Esophagus muscularis mucosa (tissue), 4 donors: ENCODE measurements at places on chromosomes 2 and 18. TPM values are rescaled to one million over a fixed set of nuclear protein-coding genes. Genes with fewer than 3 reads are reported as not detected.

DNA sequence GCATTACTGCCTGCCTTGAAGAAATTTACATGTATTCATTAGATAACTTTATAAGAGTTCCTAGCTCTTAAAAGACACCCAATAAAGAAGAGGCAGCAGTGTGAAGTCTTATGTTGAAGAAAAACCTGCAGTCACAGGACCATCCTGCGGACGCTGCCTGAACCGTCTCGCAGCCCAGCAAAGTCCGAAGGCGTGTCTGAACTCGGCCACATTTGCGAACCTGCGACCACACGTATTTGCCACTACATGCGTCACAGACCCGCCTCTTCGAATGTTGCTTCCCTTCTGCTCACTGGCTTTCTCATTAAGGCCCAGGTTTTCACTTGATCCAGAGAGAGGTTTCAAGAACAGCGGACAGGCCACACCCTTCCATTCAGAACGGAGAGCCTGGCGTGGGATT is 41.2 kb downstream of the CNGA3 start:
- no peak overlapping the region for H3K27ac ChIP-seq
- H3K36me3 ChIP-seq, result no peaks in the 10 kb centered on the region
- H3K4me1 ChIP-seq, result no peaks in the 10 kb centered on the region

GRCh38 chr2:183079139-183079775 is 710 bp downstream of the DUSP19 start:
- H3K36me3 ChIP-seq, result no peaks in the 10 kb centered on the region
- no peak for DNase-seq
- peak overlapping the region; percentile 86 for H3K27ac ChIP-seq
- H3K4me3 ChIP-seq, result peak overlapping the region; percentile 70
- peaks cover 17% of the 10 kb centered on the region for H3K4me1 ChIP-seq

GRCh38 chr2:231228223-231228622 is 29.8 kb downstream of the ARMC9 start:
- peaks cover 70% of the 10 kb centered on the region for H3K4me1 ChIP-seq
- peak overlapping the region; percentile 89 for H3K27ac ChIP-seq
- DNase-seq, result no peak
- H3K27me3 ChIP-seq, result no peaks in the 10 kb centered on the region

DNA sequence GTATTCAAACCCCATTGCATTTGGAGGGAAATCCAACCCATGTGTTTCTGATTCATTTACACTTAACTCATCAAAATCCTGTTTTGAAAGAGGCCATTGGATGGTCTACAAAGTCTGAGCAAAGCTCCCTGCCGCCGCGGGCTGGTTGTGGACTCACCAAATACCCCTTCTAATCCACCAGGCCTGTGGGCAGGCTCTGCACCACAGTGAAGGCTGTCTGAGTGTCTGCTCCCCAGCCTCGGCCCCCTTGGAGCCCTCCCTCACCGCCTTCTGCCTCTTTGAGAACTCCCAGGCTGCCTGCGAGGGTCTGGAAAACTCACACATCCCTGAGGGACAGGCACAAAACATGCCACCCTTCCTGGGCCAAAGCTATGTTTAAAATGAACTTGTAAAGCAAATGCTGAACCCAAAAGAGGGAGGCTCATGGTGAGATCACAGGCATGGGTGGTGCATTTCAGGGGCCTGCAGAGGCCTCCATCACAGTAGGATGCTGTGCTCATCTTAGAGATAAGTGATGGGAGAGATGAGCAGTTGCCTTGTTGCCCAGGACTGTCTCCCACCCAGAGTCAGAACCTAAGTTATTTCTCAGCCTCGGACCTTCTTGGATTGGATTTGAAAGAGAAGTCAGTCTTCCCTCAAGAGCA is 225.0 kb downstream of the CYP26B1 start:
- H3K27ac ChIP-seq, result no peak overlapping the region
- H3K36me3 ChIP-seq, result no peaks in the 10 kb centered on the region
- DNase-seq, result no peak
- H3K4me3 ChIP-seq, result no peak overlapping the region
- H3K4me1 ChIP-seq, result no peaks in the 10 kb centered on the region

Gene RAX
- total RNA-seq, result not detected

GRCh38 chr2:18745431-18746272 is 156.3 kb upstream of the NT5C1B start:
- no peaks in the 10 kb centered on the region for H3K27me3 ChIP-seq
- H3K4me3 ChIP-seq, result no peak overlapping the region
- peaks cover 46% of the 10 kb centered on the region for H3K4me1 ChIP-seq
- no peak overlapping the region for H3K27ac ChIP-seq

DNA sequence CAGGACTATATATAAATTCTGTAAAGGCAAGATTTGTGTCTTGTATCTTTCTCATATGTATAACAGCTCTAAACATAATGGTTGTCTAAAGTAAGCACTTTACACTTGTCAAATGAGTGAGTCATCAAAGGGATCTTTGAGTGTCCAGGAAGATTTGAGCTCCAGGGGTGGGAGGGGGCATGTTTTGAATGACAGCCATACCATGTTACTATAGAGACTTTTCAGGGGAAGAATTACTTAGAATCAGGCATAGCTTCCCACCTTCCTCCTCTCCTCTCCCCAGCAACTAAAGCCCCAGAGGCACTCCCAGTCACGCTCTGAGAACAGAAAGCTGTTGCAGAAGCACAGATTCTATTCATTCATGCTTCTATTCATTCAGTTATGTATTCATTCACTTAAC is 65.8 kb upstream of the ALK start:
- DNase-seq, result peak; percentile 78
- H3K4me1 ChIP-seq, result no peaks in the 10 kb centered on the region
- H3K27ac ChIP-seq, result no peak overlapping the region
- H3K36me3 ChIP-seq, result no peaks in the 10 kb centered on the region
- H3K4me3 ChIP-seq, result no peak overlapping the region
- no peaks in the 10 kb centered on the region for H3K27me3 ChIP-seq

Gene COX5B
- 476 TPM for total RNA-seq

- no peaks in the 10 kb centered on the region for H3K36me3 ChIP-seq
- H3K4me3 ChIP-seq, result no peak overlapping the region
- no peak for DNase-seq
- no peaks in the 10 kb centered on the region for H3K27me3 ChIP-seq
- no peak overlapping the region for H3K27ac ChIP-seq
Observed at GRCh38 chr2:221255862-221256261, 316.2 kb downstream of the EPHA4 start.

- H3K4me3 ChIP-seq, result no peak overlapping the region
- peak overlapping the region; percentile 67 for H3K27ac ChIP-seq
- DNase-seq, result no peak
- H3K36me3 ChIP-seq, result no peaks in the 10 kb centered on the region
Observed at GRCh38 chr2:74383254-74383653, 3.1 kb upstream of the DCTN1 start.

Gene STARD6
- not detected for total RNA-seq

DNA sequence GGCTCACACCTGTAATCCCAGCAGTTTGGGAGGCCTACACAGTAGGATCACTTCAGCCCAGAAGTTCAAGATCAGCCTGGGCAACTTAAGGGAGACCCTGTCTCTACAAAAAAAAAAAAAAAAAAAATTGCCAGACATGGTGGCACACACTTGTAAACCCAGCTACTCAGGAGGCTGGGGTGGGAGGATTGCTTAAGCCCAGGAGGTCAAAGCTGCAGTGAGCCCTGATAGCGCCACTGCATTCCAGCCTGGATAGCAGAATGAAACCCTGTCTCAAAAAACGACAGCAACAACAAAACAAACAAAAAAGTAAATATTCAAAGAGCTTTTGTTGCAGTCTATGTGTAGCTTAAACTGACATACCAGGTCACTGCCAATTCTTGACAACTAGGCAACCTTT is 63.1 kb upstream of the TANK start:
- H3K4me3 ChIP-seq, result no peak overlapping the region
- DNase-seq, result no peak
- no peaks in the 10 kb centered on the region for H3K4me1 ChIP-seq
- H3K27ac ChIP-seq, result no peak overlapping the region

- no peaks in the 10 kb centered on the region for H3K36me3 ChIP-seq
- H3K27ac ChIP-seq, result no peak overlapping the region
- H3K4me3 ChIP-seq, result no peak overlapping the region
- no peak for DNase-seq
- no peaks in the 10 kb centered on the region for H3K27me3 ChIP-seq
- peaks cover 16% of the 10 kb centered on the region for H3K4me1 ChIP-seq
Observed at GRCh38 chr2:218010984-218011652, 8.3 kb upstream of the TNS1 start.

- no peaks in the 10 kb centered on the region for H3K27me3 ChIP-seq
- DNase-seq, result no peak
- no peak overlapping the region for H3K4me3 ChIP-seq
- no peaks in the 10 kb centered on the region for H3K36me3 ChIP-seq
Observed at GRCh38 chr2:147100406-147101035, 744.3 kb upstream of the ACVR2A start.

- no peaks in the 10 kb centered on the region for H3K4me1 ChIP-seq
- no peak overlapping the region for H3K27ac ChIP-seq
- H3K27me3 ChIP-seq, result no peaks in the 10 kb centered on the region
- H3K4me3 ChIP-seq, result no peak overlapping the region
- H3K36me3 ChIP-seq, result no peaks in the 10 kb centered on the region
Observed at GRCh38 chr18:650428-650858, 7.0 kb upstream of the TYMS start.

DNA sequence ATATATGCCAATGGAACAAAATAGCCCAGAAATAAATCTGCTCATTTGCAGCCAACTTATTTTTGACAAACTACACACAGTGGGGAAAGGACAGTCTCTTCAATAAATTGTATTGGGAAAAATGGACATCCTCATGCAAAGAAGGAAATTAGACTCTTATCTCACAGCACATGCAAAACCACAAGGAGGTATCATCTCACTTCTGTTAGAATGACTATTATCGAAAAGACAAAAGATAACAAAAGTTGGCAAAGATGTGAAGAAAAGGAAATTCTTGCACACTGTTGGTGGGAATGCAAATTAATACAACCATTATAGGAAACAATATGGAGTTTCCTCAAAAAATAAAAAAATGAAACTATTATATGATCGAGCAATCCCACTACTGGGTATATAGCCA is 16.3 kb upstream of the WDR75 start:
- no peak overlapping the region for H3K27ac ChIP-seq
- no peak overlapping the region for H3K4me3 ChIP-seq
- no peaks in the 10 kb centered on the region for H3K36me3 ChIP-seq
- H3K4me1 ChIP-seq, result no peaks in the 10 kb centered on the region
- no peak for DNase-seq

GRCh38 chr18:50569930-50570329 is 10.0 kb downstream of the MAPK4 start:
- H3K27me3 ChIP-seq, result no peaks in the 10 kb centered on the region
- no peak for DNase-seq
- H3K36me3 ChIP-seq, result no peaks in the 10 kb centered on the region
- H3K4me3 ChIP-seq, result no peak overlapping the region

DNA sequence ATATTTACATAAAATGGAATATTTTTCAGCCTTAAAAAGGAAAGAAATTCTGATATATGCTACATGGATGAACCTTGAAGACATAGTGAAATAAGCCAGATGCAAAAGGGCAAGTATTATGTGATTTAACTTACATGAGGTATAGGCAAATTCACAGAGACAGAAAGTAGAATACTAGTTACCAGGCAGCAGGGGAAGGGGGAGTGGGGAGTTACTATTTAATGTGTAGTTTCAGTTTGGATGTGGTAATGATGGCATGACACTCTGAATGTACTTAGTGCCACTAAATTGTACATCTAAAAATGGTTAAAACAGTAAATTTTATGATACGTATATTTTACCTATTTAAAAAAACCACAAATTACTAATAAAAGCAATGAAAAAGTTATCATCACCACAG is 12.1 kb downstream of the METTL4 start:
- no peaks in the 10 kb centered on the region for H3K27me3 ChIP-seq
- no peaks in the 10 kb centered on the region for H3K4me1 ChIP-seq
- DNase-seq, result no peak

GRCh38 chr2:233691443-233692433 is 952 bp upstream of the UGT1A6 start:
- H3K4me1 ChIP-seq, result no peaks in the 10 kb centered on the region
- H3K27ac ChIP-seq, result no peak overlapping the region
- no peak for DNase-seq
- H3K27me3 ChIP-seq, result no peaks in the 10 kb centered on the region

- H3K4me1 ChIP-seq, result no peaks in the 10 kb centered on the region
- peak; percentile 83 for DNase-seq
- no peak overlapping the region for H3K27ac ChIP-seq
- H3K4me3 ChIP-seq, result no peak overlapping the region
Observed at GRCh38 chr2:648476-649424, 28.5 kb downstream of the TMEM18 start.

DNA sequence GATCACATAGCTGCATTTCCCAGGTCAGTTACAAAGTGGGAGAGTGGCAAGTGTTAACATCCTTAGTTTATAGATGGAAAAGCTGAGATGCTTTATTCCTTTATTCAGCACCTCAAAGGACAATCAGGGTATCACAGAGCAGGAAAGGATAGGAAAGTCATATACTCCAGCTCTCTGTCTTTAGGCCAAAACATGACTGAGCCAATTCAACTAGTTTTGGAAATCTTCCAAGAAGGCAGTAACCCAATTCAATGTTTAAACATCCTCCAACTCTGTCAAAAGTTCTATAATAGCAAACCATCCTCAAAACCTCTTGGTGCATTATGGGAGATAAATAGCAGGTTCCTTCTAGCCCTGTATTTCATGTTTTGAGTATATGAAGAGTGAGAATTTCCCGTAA is 25.2 kb downstream of the CASP8 start:
- H3K27ac ChIP-seq, result peak overlapping the region; percentile 64
- peaks cover 26% of the 10 kb centered on the region for H3K36me3 ChIP-seq
- H3K4me1 ChIP-seq, result peaks cover 9% of the 10 kb centered on the region
- DNase-seq, result no peak
- no peak overlapping the region for H3K4me3 ChIP-seq
- H3K27me3 ChIP-seq, result no peaks in the 10 kb centered on the region

GRCh38 chr2:85743304-85743978 is 10.3 kb upstream of the ATOH8 start:
- DNase-seq, result no peak
- H3K4me1 ChIP-seq, result peaks cover 69% of the 10 kb centered on the region
- no peak overlapping the region for H3K4me3 ChIP-seq
- H3K27ac ChIP-seq, result peak overlapping the region; percentile 92

DNA sequence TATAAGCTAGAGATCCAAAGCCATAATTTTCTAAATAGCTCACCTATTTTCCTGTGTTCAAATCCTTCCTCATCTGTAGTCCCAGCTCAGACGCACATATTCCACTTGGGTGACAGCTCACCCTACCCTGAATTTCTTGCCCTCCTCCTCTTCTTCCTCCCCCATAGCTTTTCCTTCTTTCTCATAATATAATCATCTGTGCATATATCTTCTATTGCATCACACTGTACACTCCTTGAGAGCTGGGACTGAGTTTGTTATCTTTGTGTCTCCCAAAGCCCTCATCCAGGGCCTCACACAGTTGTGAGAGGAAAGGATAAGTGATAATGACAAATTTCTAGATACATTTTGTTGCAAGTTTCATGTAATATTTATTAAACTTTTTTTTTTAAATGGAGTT is 55.9 kb upstream of the RTN4 start:
- no peak for DNase-seq
- no peaks in the 10 kb centered on the region for H3K36me3 ChIP-seq
- H3K27ac ChIP-seq, result no peak overlapping the region
- peaks cover 66% of the 10 kb centered on the region for H3K4me1 ChIP-seq
- H3K4me3 ChIP-seq, result no peak overlapping the region

GRCh38 chr2:9981655-9982054 is 30.2 kb downstream of the GRHL1 start:
- H3K27me3 ChIP-seq, result no peaks in the 10 kb centered on the region
- no peak overlapping the region for H3K27ac ChIP-seq
- no peak overlapping the region for H3K4me3 ChIP-seq
